ENCODE measurements at places on chromosomes 1 and 21. TPM values are rescaled to one million over a fixed set of nuclear protein-coding genes. Genes with fewer than 3 reads are reported as not detected.

The CFAP107 gene
- 1.2 TPM for polyA plus RNA-seq

DNA sequence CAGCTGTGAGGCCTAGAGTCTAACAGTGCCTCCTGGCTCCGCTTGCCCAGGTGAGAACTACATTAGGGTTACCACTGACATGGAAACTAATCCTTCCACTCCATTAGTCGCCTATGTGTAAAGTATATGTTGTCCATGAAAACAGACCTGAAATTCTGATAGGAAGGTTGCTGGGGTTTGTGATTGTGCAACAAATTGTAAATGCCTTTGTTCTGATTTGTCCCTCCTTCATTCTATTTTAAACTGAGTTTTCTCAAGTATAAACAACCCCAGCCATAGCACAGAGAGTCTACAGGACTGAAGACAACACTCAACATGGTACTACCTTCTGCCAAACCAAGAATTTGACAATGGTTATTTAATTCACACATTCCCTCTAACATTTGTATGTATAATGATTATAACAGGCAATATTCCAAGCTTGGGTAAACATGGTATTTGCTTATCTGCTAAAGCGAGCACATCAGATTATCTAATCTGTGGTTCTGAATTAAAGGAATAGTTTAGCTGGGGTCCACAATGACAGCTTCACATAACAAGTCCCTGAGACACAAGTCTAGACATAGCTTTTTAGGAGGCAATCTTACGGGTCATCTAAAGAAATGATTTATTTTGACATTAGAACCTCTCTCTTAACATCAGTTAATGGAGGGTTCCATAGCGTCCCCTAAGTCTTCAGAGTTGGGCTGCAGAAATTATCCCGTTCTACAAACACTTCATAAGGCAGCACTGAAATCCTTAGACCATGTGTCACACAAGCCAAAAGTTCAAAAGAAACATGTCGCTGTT is 633.0 kb downstream of the SMYD3 start:
- no peak for DNase-seq

DNA sequence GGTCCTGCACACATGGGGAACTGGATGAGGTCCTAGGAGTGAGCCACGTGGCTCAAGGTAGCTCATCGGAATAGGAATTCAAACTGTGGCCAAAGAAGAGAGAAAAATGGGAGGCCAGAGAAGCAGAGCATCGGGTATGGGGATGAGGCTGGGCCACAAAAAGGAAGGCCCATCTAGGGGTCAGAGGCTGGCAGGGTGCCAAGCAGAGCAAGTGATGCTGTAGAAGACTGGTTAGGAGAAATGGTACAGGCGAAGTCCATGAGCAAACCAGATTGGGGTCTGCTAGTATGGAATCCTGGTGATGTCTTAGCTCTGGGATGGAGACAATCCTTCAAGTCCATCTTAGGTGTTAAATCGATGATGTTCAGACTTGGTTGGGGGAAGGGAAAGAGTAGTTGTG is 68.0 kb downstream of the TEX35 start:
- DNase-seq, result no peak

DNA sequence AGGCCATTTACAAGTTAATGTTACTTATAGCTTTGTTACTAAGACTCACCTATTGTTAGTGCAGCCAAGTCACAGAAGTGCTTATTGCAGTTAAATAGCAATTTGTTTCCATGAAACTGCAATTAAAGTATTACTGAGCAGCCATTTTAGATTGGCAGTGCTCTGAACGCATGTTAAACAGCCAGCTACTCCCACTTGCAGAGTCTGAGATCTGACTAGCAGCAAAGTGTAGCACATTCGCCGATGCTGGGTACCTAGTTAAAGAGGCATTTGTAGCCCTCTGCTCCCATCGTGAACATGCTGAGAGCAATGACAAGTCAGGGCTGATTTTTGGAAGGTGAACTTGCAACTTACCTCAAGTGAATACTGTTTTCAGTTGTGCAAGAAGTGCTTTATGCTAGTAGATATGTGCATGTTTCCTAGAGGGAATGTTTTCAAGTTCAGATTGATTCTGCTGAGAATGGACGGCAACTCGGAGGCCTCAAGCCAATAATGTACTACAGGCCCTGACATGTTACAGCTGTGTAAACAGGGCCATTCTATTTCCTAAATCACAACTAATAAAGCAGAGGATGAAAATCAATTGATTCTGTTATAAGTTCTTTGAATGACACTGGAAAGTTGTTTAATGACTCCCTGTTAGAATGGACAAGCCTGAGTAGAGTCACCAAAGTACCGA is 19.8 kb downstream of the LMO4 start:
- no peak for DNase-seq

- DNase-seq, result no peak
Observed at GRCh38 chr1:113205980-113206766, 133.2 kb downstream of the LRIG2 start.

DNA sequence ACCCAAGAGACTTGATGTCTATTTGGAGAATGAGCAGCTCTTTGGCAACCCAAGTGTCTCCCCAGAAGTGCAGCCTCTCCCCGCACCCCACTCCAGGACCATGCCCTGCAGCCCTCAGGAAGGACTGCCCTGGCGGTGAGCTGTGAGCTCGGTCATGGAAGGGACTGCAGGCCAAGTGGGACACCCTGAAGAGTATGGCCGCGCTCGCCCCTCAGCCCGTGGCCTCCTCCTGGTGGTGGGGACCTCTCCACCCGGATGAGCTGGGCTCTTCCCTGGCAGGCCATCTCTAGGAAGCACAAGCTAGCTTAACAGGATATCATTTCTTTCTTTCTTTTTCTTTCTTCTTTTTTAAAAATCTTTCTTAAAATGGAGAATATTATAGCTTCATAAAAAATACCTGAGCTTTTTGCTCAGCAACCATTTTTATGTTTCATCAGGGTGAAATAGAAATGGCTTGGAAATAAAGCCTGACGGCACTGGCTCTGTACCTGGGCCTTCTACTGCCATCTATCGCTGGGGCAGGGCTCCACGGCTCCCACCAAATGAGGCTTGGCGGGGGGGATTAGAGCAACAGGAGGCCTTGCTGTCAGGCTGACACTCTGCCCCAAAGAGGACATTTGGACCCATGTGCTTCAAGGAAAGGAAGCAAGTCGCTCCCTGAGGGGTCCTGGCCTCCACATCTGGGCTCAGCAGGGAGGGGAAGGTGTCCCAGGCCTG is 296.2 kb upstream of the VAMP3 start:
- no peak for DNase-seq

DNA sequence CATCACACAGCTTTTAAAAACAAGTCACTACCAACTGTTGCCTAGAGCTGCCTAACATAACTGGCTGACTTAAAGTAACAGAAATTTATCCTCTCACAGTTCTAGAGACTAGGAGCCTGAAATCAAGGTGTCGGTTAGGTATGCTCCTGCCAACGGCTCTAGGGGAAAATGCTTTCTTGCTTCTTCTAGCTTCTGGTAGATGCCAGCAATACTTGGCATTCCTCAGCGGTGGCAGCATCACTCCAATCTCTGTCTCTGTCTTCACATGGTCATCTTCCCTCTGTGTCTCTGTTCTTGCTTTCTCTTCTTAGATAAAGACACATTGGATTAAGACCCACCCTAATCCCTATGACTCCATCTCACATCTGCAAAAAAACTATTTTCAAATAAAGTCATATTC is 51.5 kb downstream of the DMRTA2 start:
- no peak for DNase-seq

GRCh38 chr1:233015965-233016364 is 65.6 kb downstream of the NTPCR start:
- DNase-seq, result no peak

DNA sequence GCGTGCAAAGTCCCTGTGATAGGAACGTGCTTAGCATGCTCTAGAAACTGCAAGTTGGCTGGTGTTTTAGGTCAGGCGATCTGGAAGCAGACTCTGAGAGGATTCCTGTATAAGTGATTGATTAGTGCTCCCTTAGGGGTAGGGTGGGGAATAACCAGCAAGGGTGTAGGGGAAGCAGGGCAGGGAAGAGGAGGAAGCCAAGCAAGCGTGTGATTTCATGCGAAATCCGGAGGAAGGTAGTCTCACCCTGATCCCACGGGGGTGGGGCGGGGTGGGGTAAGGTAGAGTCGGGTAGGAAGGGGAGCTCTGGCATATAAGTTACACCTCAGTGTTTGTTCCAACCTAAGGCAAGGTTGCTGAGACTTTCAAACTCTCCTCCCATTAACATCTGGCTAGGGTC is 24.9 kb upstream of the CTPS1 start:
- DNase-seq, result no peak

- DNase-seq, result no peak
Observed at GRCh38 chr1:178188306-178188705, 94.4 kb downstream of the RASAL2 start.
